ENCODE measurements at places on chromosomes 12 and 14. TPM values are rescaled to one million over a fixed set of nuclear protein-coding genes. Genes with fewer than 3 reads are reported as not detected.
A peak's percentile ranks its signal among the peaks of the same experiment; 100 is the strongest.

Gene METTL25
- total RNA-seq: 6.6 TPM

Gene BAZ1A
- total RNA-seq: 49.4 TPM

Gene TTC9
- 5.7 TPM for total RNA-seq

Gene TSPAN8
- total RNA-seq: not detected

Gene SSTR1
- not detected for total RNA-seq

Gene GPRC5D
- not detected for total RNA-seq

DNA sequence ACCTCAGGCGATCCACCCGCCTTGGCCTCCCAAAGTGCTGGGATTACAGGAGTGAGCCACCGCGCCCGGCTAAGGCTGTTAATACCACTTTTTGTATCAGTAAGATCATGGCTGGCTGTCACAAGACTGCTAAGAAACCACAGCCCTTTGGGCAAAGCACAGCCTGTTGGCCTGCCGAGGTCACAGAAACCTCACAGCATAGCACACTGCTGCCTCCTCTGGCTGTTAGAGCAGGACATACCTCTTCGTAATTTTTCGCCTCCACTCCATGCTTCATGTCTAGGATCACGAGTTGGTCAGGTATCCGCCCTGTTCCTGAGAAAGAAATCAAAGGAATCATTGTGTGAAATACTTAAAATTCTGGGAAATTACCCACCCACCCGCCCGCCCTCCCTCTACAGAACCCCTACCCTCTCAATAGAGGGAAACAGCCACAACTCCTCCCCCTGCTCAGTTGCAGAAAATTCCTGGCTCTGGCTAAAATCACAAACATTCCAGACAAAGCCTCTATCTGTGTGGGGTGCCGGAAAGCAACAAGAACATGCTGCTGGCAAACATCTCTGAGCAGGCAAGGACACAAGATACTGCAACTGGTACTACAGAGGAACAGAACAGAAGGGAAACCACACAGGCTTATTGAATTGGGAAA is 20.7 kb upstream of the NEK9 start:
- H3K4me3 ChIP-seq: no peak overlapping the region
- H3K36me3 ChIP-seq: peaks cover 53% of the 10 kb centered on the region
- no peaks in the 10 kb centered on the region for H3K27me3 ChIP-seq
- no peak overlapping the region for H3K27ac ChIP-seq
- peak; percentile 47 for DNase-seq

GRCh38 chr12:19243551-19243950 is 114.0 kb downstream of the PLEKHA5 start:
- DNase-seq: no peak
- H3K4me1 ChIP-seq: peaks cover 14% of the 10 kb centered on the region
- H3K4me3 ChIP-seq: no peak overlapping the region
- no peaks in the 10 kb centered on the region for H3K36me3 ChIP-seq

- no peaks in the 10 kb centered on the region for H3K27me3 ChIP-seq
- H3K4me3 ChIP-seq: peak overlapping the region; percentile 18
- DNase-seq: peak; percentile 69
- H3K36me3 ChIP-seq: peaks cover 14% of the 10 kb centered on the region
- H3K27ac ChIP-seq: peak overlapping the region; percentile 84
Observed at GRCh38 chr12:92065018-92065499, 80.6 kb downstream of the BTG1 start.

DNA sequence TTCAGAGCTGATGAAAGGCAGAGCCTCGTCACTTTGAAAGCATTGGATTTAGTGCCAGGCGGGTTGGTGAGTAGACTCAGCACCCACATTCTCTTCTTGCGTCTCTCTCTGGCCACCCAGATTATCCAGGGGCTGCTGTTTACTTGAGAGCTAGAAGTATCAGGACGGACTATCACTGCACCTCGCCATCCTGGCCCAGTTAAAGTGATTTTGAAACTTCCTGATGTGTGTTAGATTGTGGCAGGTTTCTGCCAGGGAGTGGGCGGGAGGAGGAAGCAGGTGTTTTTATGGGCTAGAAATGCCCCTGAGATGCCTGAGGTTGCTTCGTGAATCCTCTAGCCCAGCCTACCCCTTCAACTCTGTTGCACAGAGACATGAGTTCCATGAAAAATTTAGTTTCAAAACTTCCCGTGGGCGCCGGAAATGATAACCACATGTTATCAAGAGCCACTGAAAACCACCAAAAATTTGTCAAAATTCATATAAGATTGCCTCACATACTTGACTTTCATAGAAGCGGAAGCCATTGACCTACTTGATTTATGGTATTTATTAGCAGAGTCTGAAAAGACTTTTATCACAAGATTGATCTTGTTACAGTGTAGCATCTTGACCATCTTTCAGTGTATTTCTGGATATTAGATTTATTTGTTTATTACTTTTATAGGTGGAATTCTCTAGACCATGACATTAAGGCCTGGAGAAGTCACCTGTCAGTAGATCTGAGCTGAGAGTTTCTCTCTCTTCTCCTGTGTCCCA is 466.0 kb downstream of the RAD51B start:
- H3K27me3 ChIP-seq: no peaks in the 10 kb centered on the region
- DNase-seq: peak; percentile 92
- peak overlapping the region; percentile 82 for H3K27ac ChIP-seq
- peaks cover 76% of the 10 kb centered on the region for H3K4me1 ChIP-seq
- peak overlapping the region; percentile 5 for H3K4me3 ChIP-seq

DNA sequence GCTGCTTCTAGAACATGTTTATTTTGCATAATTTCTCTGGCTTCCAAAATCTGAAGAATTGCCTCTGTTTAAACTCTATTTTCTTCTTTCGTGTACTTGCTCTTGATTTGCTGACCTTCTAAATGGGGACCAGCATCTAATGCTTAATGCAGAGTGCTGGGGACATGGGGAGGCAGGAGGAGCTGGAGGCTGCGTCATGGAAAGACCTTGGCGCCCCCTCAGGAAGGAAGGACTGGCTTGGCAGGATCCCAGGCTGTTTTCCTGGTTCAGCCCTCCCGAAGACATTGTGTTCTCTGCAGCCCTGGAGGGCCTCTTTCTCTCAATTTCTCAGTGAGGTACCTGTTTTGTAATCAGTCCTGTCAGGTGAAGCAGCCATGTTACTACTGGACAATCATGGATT is 5.5 kb downstream of the PRKCH start:
- H3K36me3 ChIP-seq: peaks cover 74% of the 10 kb centered on the region
- no peaks in the 10 kb centered on the region for H3K27me3 ChIP-seq
- peak overlapping the region; percentile 93 for H3K27ac ChIP-seq
- peaks cover 57% of the 10 kb centered on the region for H3K4me1 ChIP-seq
- peak overlapping the region; percentile 99 for H3K4me3 ChIP-seq

DNA sequence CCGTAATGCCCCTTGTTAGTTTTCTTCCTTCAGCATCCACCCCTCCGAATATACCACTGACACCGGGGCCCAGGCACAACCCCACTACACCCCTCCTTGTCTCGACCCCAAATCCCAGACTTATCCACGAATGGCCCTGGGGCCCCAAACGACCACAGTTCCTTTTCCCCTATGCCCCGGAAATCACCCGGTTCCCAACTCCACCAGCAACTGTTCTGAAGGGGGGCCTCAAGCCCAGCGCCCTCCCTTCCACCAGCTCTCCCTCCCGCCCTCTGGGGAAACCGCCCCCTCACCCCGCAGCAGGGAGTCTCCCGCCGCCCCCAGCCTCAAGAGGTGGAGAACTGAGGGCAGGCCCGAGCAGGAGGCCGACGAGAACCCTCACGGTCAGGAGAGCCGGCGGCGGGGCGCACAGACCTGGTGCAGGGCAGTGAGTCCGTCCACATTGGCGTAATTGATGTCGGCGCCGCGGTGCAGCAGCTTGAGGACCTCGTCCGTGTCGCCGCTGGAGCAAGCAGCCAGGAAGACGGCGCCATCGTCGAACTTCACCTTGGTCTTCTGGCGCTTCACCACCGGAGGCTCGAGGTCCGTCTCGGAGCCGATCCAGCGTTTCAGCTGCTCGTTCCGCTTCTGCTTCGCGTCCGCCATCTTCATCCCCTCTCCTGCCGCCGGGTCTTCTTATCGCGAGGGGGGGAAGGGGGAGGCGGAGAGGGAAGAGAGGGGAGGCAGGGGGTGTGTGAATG is 446 bp downstream of the PPP1R12A start:
- H3K4me1 ChIP-seq: peaks cover 38% of the 10 kb centered on the region
- no peaks in the 10 kb centered on the region for H3K27me3 ChIP-seq
- H3K4me3 ChIP-seq: peak overlapping the region; percentile 100
- H3K27ac ChIP-seq: peak overlapping the region; percentile 99
- DNase-seq: peak; percentile 69
- H3K36me3 ChIP-seq: peaks cover 6% of the 10 kb centered on the region

- no peak for DNase-seq
- H3K36me3 ChIP-seq: no peaks in the 10 kb centered on the region
- no peaks in the 10 kb centered on the region for H3K4me1 ChIP-seq
- H3K27ac ChIP-seq: no peak overlapping the region
Observed at GRCh38 chr12:130181211-130181610, 18.9 kb downstream of the FZD10 start.

DNA sequence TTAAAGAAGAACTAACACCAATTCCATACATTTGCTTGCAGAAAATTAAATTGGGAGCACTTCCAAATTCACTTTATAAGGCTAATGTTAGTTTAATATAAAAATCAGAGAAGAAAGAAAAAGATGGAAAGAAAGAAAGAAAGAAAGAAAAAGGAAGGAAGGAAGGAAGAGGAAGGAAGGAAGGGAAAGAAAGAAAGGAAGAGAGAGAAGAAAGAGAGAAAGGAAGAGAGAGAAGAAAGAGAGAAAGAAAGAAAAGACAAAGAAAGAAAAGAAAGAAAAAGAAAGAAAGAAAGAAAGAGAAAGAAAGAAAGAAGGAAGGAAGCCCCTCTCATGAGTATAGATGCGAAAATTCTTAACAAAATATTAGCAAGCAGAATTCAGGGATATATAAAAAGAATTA is 267.7 kb downstream of the RPAP3 start:
- H3K36me3 ChIP-seq: no peaks in the 10 kb centered on the region
- no peak for DNase-seq
- H3K27ac ChIP-seq: no peak overlapping the region

DNA sequence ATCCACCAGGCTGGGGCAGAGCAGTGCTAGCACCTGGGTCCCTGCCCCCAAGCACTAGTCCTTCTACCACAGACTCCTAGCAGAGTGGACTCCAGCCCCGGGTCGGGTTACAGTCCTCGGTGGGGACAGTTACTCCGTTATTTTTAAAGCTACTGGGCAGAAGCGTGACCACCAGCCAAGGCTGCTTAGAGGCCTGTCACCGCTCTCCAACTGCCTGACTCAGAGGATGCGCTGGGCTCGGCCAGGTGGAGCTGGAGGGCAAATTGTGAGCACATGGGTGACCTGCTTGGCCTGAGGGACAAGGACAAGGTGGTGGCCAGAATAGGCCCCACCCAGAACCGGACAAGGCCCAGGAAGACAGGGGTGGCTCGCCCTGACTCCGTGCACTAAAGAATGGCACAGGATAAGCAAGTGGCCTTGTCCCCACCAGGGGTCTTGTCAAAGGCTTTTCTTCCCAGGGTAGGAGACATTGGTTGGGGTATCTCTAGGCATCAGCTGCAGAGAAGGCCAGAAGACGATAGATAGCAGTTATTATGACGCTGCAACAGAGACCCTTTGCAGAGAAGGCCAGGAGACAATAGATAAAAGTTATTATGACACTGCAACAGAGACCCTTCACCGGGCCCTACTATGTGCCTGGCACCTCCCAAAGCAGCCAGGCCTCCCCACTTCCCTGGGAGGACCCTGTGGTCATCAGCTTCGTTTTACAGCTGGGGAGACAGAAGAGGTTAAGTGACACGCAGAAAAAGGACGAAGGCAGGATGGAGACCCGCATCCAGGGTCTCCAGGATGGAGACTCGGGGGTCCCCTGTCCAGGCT is 1.6 kb downstream of the ABCB9 start:
- H3K4me1 ChIP-seq: peaks cover 3% of the 10 kb centered on the region

DNA sequence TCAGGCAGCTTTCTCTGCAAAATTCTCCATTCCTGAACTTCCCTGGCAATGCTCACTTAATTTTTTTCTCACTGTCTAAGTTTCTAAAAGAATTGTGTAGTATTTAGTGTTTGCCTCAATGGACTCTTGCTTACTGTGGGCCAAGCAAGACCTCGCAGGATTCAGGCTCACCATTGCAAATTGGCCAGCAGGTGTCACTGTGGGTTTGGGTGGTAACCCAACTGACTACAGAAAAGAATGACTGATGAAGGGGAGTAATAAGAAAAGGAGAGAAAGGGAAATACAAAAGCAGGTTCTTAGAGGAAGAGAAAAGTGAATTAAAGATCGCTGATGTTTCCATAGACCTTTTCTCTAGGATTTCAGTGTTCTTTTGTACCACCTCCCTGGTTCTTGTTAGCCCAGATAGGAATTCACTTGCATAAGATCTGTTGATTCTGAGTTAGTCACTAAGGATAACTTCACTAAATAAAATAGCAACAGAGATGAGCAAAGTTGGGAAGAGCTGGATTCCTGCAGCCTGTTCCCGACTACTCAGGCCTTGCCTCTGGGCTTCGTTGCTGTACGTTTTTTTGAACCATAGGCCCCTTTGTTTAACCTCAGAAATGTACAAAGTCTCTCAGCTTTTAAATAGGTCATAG is 386.5 kb upstream of the DDHD1 start:
- no peaks in the 10 kb centered on the region for H3K36me3 ChIP-seq
- H3K4me3 ChIP-seq: no peak overlapping the region
- no peak overlapping the region for H3K27ac ChIP-seq
- no peaks in the 10 kb centered on the region for H3K27me3 ChIP-seq
- no peaks in the 10 kb centered on the region for H3K4me1 ChIP-seq

DNA sequence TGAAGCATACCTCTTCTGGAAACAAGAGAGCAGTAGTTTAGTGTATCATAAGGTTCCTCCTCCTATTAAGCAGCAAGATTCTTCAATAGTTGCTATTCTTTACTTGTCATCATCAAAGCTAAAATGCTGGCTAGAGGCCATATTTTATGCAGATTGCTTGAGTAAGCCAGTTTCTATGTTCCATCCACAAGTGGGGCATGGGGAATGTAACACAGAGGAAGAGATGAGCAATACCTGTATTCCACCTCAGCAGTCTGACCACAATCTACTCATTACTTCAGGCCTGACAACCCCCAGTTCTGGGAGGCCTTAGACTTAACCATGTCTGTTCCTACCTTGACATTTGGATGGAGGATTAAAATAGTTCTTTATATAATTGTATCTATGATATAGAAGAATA is 423.6 kb downstream of the BTG1 start:
- no peak overlapping the region for H3K27ac ChIP-seq
- H3K36me3 ChIP-seq: no peaks in the 10 kb centered on the region
- H3K4me3 ChIP-seq: no peak overlapping the region
- DNase-seq: peak; percentile 58
- H3K27me3 ChIP-seq: no peaks in the 10 kb centered on the region

GRCh38 chr14:51024377-51024776 is 70.5 kb downstream of the TRIM9 start:
- H3K4me1 ChIP-seq: no peaks in the 10 kb centered on the region
- peaks cover 3% of the 10 kb centered on the region for H3K27me3 ChIP-seq
- H3K4me3 ChIP-seq: no peak overlapping the region
- H3K36me3 ChIP-seq: no peaks in the 10 kb centered on the region
- DNase-seq: no peak
